PC-3 (cell line): ENCODE measurements at places on chromosomes 11 and 22. TPM values are rescaled to one million over a fixed set of nuclear protein-coding genes. Genes with fewer than 3 reads are reported as not detected.

LRRC10B gene
- 0.55 TPM in 1 of 2 replicates, not detected in the other for total RNA-seq

SAA2 gene
- not detected in 2 replicates for total RNA-seq

DNA sequence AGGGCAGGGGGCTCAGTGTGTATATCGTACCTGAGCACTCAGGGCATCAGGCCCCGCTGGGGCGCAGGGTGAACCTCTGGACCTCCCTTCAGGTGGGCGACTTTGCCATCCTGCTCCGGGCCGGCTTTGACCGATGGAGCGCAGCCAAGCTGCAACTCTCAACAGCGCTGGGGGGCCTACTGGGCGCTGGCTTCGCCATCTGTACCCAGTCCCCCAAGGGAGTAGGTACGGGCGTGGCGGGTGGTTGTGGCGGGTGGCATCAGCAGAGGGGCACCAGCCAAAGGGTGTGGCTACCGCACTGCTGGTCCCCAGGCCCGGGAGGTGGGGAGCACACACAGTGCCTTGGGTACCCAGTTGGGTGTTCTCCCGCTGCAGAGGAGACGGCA, 6.3 kb downstream of the SLC39A13 start:
- DNase-seq = no peak

- no peak for DNase-seq
Measured at GRCh38 chr11:64078284-64078683, 42.6 kb downstream of the FLRT1 start.

DNA sequence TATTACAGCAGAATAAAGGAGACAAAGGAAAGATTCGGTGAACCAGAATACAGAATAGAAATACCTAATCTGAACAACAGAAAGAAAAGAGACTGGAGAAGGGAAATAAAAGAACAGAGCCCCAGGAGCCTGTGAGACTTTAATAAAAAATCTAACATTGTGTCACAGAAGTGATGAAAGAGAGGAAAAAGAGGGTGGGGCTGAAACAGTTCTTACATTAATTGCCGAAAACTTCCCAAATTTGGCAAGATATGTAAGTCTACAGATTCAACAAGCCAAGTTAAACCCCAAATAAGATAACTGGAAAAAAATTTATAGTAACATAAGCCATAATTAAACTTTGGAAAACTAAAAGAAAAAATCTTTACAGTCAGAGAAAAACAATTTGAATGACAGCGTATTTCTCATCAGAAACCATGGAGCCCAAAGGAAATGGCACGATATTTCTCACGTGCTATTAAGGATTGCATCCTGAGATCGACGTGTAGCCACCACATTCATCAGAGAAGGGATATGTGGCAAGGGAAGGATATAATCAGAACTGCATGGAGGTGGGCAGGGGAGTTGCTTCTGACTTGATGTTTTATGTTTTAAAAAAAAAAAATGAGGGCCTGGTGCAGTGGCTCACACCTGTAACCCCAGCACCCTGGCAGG, 73.9 kb downstream of the SGSM3 start:
- no peak for DNase-seq

- DNase-seq = peak; percentile 24
Measured at GRCh38 chr11:9825315-9825714, 161.4 kb downstream of the SWAP70 start.

GRCh38 chr11:61709572-61709971, 29.4 kb downstream of the DAGLA start:
- no peak for DNase-seq

GRCh38 chr11:61771985-61772455, 19.6 kb downstream of the MYRF start:
- no peak for DNase-seq

GRCh38 chr11:128058580-128059208, 528.7 kb downstream of the ETS1 start:
- DNase-seq = peak; percentile 39

- DNase-seq = peak; percentile 70
Measured at GRCh38 chr11:63212742-63213141, 30.7 kb downstream of the SLC22A25 start.
